NCI-H524 treated with DMSO at 0.1 percent for 48 hours (cell line): ENCODE measurements at places on chromosomes 5 and 9.

DNA sequence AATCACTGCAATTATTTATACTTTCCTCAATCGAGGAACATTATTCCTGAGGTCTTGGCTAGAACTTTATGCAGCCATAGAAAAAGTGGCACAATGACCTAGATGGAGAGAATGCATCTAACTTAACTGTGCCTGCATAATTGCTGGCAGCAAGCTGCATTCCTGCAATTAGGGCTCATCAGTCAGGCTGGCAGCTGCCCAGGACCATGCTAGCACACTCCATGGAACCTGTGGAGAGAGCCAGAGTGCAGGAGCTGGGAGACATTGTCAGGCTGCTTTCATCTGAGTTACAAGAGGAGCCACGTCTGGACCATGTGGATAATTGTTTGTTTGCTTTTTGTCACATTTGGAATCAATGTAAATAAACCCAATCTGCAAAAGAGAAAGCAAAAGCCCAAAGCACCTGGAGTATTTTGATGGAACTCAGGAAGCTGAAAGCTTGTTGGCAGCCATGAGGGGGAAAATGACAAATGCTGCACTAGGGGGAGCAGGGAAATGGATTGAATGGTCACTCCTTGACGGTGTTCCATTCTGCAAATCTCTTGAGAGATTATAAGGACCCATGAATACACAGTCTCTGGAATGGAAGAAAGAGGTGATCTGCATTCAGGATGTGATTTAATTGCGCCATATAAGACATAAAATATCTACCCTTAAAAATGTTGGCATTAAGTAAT is 839.9 kb downstream of the MAT2B start:
- no peak for DNase-seq

DNA sequence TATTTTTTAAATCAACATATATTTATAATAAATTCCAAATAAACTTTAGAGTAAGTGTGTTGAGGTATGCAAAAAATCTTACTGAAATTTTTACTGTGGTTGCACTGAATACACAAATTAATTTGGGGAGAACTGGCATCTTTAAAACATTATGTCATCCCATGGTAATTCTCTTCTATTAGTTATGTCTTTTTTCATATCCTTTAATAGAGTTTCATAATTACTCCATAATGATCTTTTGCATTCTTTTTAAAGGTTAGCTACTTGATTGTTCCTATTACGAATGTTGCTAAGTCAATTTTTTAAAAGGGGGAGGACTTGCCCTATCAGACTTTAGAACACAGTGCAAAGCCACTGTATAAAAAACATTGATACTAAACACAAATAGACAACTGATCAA is 26.8 kb downstream of the SSBP2 start:
- no peak for DNase-seq

- no peak for DNase-seq
These were observed 74.0 kb upstream of the MEF2C start for GRCh38 chr5:88957013-88957412.

DNA sequence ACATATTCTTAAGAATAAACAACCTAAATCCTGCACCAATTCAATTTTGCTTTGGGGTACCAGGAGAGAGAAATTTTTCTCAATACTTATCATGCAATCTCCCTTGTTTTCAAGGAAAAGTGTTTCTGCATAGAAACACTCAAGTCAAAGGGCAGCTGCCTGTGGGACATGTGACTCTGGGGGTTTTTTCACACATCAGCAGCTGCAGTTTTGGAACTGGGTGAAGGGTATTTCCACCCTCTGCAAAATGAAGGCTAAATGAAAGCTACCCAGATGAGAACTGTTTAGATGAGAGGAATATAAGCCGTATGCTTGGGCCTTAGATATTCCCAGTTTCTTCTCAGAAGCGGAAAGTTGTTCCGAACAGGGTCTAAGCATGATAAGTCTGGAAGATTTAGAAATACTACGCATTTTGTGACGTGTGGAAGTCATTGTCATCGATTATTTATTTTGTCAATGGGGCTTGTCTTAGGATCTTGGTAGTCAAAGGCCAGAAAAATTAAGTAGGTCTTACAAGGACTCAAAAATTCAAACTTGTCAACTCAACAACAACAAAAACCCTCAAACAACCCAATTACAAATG is 64.3 kb upstream of the BOD1 start:
- no peak for DNase-seq

DNA sequence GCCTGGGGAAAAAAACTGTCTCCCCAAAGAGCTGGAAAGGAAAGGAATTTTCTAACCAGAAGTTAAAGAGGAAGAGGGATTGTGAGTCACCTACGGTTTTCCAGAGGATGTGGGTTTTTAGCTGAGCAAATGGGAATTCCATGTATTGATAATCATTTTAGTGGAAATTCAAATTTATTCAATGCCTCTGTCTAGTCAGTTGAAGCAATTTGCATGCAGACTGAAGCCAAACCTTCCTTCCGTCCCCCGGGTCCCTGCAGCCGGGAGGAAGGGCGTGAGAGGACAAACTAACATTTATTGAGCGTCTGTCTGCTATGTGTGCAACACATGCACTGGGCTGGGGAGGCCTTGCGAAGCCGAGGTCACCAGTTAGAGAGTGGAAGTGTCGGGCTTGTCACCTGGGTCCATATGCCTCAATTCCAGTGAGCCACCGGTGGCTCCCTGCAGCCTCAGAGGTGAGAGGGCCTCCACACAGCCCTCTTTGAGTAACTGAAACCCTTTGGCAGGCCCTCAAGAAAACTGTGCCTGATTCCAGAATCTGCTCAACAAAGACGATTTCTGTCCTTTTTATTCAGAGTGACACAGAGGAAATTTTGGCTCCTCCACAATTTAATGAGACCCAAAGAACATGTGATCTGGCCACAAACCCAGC is 70.3 kb downstream of the COL27A1 start:
- DNase-seq, result no peak

DNA sequence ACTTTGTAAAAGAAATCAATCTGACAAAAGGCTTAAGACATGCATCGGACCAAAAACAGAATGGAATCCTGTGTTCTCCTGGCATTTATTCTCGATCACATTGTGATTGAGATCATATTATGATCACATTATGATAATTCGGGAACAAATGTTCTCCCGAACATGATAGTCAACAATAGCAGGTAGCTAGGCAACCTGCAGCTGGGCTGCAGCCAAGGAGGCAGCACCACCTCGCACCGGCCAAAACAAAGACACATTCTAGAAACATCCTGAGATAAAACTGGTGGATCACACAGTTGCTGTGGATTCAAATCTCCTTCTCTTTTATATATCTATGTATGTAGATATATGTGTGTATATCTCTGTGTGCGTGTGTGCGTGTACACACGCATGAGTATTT is 480.6 kb upstream of the CYLC2 start:
- no peak for DNase-seq

DNA sequence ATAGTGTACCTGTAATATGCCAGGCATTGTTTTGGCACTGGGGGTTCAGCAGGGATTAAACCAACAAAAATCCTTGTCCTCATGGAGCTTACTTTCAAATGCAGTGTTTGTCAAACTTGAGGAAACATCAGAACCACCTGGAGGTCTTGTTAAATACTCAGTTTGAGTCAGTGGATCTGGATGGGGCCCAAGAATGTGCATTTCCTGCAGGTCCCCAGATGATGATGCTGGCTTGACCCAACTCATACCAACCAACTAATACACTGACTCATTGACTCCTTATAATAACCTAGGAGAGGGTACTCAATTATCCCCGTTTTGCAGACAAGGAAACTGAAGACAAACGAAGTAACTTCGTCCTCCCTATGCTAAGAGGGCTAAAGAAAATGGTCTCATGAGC is 11.3 kb downstream of the WWC1 start:
- no peak for DNase-seq

DNA sequence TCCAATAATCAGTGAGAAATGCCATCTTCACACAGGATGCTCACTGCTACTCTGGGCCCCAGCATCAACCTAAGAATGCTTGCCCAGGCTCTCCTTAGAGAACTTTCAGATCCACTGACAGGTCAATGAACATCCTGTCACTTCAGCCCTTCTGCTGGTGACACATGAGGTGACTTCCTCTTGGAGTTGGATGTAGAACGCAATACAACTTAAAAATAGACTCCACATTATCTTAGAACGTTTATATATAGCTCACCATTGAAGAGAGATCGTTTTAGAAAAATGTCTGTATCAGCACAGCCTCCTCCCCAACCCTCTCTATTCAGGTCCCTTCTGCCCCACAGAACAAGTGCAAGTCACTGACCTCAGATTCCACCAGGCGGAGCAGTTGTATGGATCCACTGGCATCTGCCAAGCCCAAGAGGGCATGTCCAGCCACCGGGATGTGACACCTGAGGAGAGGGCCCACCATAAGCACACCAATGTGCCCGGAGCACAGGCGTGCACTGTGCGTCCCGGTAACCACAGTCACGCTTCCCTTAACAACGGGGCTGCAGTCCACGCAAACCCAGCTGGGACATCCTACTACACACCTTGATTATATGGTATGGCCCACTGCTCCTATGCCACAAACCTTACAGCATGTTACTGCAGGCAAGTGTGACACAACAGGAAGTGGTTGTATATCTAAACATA is 2.9 kb downstream of the DPH7 start:
- no peak for DNase-seq

GRCh38 chr9:109122726-109123621 is 3.2 kb upstream of the TMEM245 start:
- no peak for DNase-seq
